Stomach (tissue), 19 donors: ENCODE measurements at places on chromosomes 5 and 9. TPM values are rescaled to one million over a fixed set of nuclear protein-coding genes. Genes with fewer than 3 reads are reported as not detected.

The ALDH1A1 gene
- 409 TPM for polyA plus RNA-seq

The COL23A1 gene
- polyA plus RNA-seq = 0.56 TPM

DNA sequence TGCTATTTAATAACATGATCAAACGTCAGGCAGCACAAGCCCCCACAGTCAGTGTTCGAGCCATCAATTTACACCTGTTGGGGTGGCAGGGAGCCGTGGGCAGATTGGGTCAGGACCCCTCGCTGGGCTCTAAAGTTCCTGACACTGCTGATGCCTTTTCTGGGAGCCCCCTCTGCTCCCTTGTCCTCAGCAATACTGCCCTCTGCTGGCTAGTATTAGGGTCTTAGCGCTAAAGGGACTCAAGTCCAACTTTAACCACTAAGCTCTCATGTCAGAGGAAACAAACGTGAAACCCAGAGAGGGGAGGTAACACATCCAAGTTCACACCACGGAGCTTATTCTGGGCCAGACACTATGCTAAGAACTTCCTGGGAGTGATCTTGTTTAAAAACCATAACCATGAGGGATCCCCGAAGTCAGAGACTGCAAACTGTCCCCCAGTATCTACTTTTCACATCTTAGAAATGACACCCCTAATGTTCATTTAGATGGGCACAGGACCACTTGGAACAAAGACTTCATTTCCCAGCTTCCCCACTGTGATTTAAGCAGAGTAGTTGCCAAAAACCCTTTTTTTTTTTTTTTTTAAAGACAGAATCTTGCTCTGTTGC, 20.4 kb downstream of the ANKS6 start:
- no peak overlapping the region for H3K27ac ChIP-seq
- no peaks in the 10 kb centered on the region for H3K4me1 ChIP-seq
- no peaks in the 10 kb centered on the region for H3K27me3 ChIP-seq
- DNase-seq = no peak
- H3K36me3 ChIP-seq = peaks cover 53% of the 10 kb centered on the region

DNA sequence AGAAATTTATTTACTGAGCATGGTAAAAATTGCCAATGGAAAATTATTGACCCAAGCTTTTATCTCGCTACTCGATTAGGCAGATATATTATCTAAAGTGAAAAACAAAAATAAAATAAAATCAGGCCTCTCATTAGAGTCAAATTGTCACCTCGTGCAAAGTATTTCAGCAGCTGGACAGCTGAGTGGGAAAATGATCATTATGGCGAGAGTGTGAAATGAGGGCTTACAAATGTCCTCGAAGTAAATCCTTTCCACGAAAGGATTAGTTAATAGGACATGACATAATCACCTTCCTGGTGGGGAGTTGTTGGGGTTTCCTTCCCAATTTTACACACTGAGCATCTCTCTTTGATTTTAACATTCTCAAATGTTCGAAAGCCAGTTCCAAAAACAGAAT, 5.4 kb upstream of the DPYSL3 start:
- peaks cover 3% of the 10 kb centered on the region for H3K4me1 ChIP-seq
- no peak overlapping the region for H3K27ac ChIP-seq
- peaks cover 18% of the 10 kb centered on the region for H3K27me3 ChIP-seq
- DNase-seq = no peak

DNA sequence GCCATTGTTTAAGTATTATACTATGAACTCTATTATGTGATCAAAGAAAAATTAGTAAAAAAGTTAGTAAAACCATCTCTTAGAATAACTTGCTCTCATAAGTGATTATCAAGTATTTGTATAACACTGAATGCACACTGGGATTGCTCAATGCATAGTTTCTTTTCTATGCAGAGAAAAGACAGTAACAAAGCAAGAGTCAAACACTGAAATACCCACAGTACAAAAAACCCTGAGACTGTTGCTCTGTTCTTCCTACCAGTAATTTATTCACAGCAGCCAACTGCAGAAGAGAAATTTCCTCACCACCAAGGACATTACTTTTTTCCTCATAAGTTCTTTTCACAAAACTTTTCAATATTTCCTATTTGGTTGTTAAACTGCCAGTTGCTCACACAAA, 634.4 kb downstream of the DTWD2 start:
- H3K4me3 ChIP-seq = no peak overlapping the region
- H3K27me3 ChIP-seq = no peaks in the 10 kb centered on the region
- no peaks in the 10 kb centered on the region for H3K36me3 ChIP-seq
- DNase-seq = no peak

GRCh38 chr5:107553117-107553555, 117.6 kb downstream of the EFNA5 start:
- H3K36me3 ChIP-seq = no peaks in the 10 kb centered on the region
- no peak overlapping the region for H3K4me3 ChIP-seq
- H3K27me3 ChIP-seq = no peaks in the 10 kb centered on the region
- H3K27ac ChIP-seq = no peak overlapping the region
- DNase-seq = no peak

The OTP gene
- not detected for polyA plus RNA-seq

DNA sequence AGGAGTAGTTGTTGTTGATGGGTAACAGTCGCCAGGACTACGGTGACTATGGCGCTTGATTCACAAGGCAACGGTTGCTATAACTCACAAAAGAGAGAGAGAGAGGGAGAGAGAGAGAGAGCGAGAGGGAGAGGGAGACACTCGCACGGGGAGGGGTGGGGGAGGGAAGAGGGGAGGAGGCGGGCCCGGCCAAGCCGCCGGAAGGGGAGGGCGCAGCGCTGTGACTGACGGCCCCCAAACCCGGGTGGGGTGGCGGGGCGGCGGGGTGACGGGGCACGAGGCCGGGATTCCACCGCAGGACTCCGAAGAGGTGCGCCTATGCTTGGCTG, at the start of gene RFX3:
Gene RFX3, minus strand, starts transcription at position 166 of the 329 bp plus-strand sequence. CDS start 130,413 bp downstream, outside the sequence.
- peaks cover 18% of the 10 kb centered on the region for H3K4me1 ChIP-seq
- H3K27ac ChIP-seq = peak within 1 kb of the TSS; percentile 100
- peak within 1 kb of the TSS; percentile 84 for H3K4me3 ChIP-seq
- peaks cover 4% of the 10 kb centered on the region for H3K36me3 ChIP-seq
- H3K27me3 ChIP-seq = no peaks in the 10 kb centered on the region

The PCA3 gene
- polyA plus RNA-seq = not detected

DNA sequence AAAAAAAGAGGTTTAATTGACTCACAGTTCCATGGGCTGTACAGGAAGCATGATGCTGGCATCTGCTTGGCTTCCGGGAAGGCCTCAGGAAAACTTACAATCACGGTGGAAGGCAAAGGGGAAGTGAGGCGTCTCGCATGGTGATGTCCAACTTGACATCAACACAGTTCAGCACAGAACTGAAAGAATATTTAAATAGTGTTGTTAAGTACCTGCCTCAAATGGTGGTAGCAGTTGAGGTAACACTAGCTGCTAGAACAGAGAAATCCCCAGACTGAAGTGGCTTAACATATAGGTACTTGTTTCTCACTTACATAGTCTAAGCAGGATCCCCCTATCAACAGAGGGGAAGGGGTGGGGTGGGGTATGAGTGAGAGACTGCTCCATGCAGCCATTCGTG, 141.6 kb downstream of the DROSHA start:
- no peak for DNase-seq
- H3K36me3 ChIP-seq = no peaks in the 10 kb centered on the region
- no peaks in the 10 kb centered on the region for H3K4me1 ChIP-seq
- no peaks in the 10 kb centered on the region for H3K27me3 ChIP-seq
- H3K4me3 ChIP-seq = no peak overlapping the region
- no peak overlapping the region for H3K27ac ChIP-seq

DNA sequence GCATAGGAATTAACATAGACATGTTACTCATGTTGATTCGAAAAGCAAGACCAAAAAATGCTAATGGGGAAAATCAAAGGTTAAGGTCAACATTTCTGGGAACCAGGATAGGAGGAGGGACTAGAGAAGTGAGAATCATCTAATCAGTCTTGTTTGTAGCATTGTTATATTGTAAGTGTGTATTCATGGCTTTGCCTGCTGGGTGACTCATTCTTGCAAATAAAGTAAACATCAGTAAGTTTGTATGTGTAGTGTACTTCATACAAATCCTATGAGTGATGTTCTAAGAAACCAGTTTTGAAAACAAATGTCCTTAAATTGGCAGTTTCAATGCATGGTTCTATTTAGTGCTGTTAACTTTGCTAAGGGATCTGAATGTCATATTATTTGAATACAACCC, 79.0 kb upstream of the TMEM252 start:
- no peaks in the 10 kb centered on the region for H3K36me3 ChIP-seq
- H3K27ac ChIP-seq = no peak overlapping the region
- DNase-seq = no peak
- H3K4me3 ChIP-seq = no peak overlapping the region

The NPR3 gene
- 0.61 TPM for polyA plus RNA-seq

DNA sequence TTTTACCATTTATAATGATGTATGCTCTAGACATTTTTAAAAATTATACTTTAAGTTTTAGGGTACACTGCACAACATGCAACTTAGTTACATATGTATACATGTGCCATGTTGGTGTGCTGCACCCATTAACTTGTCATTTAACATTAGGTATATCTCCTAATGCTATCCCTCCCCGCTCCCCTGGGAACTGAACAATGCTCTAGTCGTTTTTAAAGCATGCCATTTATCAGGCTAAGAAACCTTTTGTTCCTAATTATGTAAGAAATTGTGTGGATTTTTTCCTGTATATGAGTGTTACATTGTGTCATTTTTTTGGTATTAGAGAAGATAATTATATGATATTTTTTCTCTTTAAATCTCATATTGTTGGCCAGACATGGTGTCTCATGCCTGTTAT, 72.8 kb upstream of the SGCD start:
- H3K36me3 ChIP-seq = no peaks in the 10 kb centered on the region
- H3K27ac ChIP-seq = no peak overlapping the region
- no peaks in the 10 kb centered on the region for H3K4me1 ChIP-seq
- H3K27me3 ChIP-seq = no peaks in the 10 kb centered on the region
- no peak overlapping the region for H3K4me3 ChIP-seq

- peak; percentile 32 for DNase-seq
- no peak overlapping the region for H3K27ac ChIP-seq
- H3K4me3 ChIP-seq = no peak overlapping the region
- peaks cover 6% of the 10 kb centered on the region for H3K4me1 ChIP-seq
- H3K27me3 ChIP-seq = no peaks in the 10 kb centered on the region
Observed at GRCh38 chr5:74034733-74035132, 408.7 kb downstream of the ARHGEF28 start.

The CDC14B gene
- polyA plus RNA-seq = 17.0 TPM

The ANKRD18B gene
- polyA plus RNA-seq = 4.3 TPM

DNA sequence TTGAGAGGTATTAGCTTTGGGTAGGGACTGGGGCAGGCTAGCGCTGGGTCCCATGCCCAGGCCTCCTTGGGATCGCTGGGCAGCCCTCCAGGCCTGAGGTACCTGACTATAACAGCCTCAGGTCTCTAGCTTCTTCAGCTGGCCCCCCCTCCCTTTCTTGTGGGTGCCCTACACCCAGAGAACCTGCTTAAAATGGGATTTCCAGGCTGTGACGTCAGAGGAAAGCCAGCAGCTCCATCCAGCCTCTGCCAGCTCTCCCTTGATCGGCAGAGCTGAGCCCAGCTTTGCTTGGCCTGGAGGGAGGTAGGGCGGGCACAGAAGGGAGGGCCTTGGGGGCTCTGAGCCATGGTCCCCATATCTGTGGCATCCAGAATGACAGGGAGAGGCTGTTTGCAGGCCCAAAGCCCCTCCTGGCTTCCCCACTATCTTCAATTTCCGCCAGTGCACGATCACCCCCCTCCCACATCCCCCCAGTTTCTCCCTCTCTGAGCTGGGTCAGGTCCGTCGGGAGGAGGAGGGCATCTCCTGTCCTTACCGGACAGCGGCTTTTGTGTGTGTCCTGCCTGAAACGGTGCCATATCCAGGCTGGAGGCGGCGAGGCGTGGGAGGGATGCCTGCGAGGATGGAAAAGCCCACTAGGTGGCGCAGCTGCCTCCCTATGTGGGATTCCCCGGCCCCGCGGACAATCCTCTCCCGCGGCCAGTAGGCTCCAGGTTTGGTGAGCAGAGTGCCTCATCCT, 10.8 kb downstream of the REEP2 start:
- no peaks in the 10 kb centered on the region for H3K36me3 ChIP-seq
- peak; percentile 94 for DNase-seq
- H3K27ac ChIP-seq = no peak overlapping the region
- H3K4me3 ChIP-seq = no peak overlapping the region

- peaks cover 74% of the 10 kb centered on the region for H3K36me3 ChIP-seq
- DNase-seq = no peak
- H3K27me3 ChIP-seq = no peaks in the 10 kb centered on the region
- H3K27ac ChIP-seq = no peak overlapping the region
- H3K4me3 ChIP-seq = no peak overlapping the region
Observed at GRCh38 chr9:130493476-130493875, 48.7 kb downstream of the ASS1 start.

The PCDHB14 gene
- polyA plus RNA-seq = 1.1 TPM

DNA sequence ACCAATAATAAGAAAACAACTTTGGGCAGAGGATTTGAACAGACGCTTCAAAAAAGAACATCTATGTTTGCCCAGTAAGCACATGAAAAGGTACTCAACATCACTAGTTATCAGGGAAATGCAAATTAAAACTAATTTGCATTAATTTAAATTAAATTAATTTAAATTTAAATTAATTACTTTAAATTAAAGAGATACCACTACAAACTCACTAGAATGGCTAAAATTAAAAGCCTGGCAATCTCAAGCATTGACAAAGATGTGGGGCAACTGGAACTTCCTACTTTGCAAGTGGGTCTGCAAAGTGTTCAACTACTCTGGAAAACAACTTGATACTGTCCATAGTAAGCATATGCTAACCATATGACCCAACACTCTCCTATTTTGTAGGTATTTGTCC, 32.1 kb upstream of the ELL2 start:
- H3K27me3 ChIP-seq = no peaks in the 10 kb centered on the region
- no peaks in the 10 kb centered on the region for H3K36me3 ChIP-seq
- H3K4me3 ChIP-seq = no peak overlapping the region
- no peak overlapping the region for H3K27ac ChIP-seq
- no peak for DNase-seq
- H3K4me1 ChIP-seq = peaks cover 11% of the 10 kb centered on the region
